T follicular helper cell (primary cell): ENCODE measurements at places on chromosomes 2 and 18.

GRCh38 chr2:146978577-146979555, 866.0 kb upstream of the ACVR2A start:
- no peak for DNase-seq

- DNase-seq, result no peak
Measured at GRCh38 chr2:27379383-27379835, 1.1 kb downstream of the ZNF513 start.

DNA sequence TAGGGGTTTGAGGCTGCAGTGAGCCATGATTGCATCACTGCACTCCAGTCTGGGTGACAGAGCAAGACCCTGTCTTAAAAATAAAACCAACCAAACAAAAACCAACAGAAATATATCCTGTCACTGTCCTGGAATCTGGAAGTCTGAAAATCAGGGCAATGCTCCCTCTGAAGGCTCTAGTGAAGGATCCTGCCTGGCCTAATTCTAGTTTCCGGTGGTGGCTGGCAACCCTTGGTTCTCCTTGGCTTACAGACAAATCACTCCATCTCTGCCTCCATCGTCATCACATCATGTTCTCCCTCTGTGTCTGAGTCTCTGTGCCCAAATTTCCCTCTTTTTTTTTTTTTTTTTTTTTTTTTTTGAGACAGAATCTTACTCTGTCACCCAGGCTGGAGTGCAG, 15.9 kb upstream of the VPS4B start:
- no peak for DNase-seq

- no peak for DNase-seq
Measured at GRCh38 chr2:202158796-202159195, 79.6 kb downstream of the SUMO1 start.

- no peak for DNase-seq
Measured at GRCh38 chr2:233689501-233689900, 3.2 kb upstream of the UGT1A6 start.

- DNase-seq, result no peak
Measured at GRCh38 chr2:136363900-136364299, 246.0 kb upstream of the CXCR4 start.

GRCh38 chr2:197857476-197858107, 53.2 kb downstream of the PLCL1 start:
- DNase-seq, result no peak

GRCh38 chr2:27638037-27638637, 9.3 kb downstream of the GPN1 start:
- no peak for DNase-seq
